ENCODE measurements at places on chromosomes 7 and 10. TPM values are rescaled to one million over a fixed set of nuclear protein-coding genes. Genes with fewer than 3 reads are reported as not detected.

DNA sequence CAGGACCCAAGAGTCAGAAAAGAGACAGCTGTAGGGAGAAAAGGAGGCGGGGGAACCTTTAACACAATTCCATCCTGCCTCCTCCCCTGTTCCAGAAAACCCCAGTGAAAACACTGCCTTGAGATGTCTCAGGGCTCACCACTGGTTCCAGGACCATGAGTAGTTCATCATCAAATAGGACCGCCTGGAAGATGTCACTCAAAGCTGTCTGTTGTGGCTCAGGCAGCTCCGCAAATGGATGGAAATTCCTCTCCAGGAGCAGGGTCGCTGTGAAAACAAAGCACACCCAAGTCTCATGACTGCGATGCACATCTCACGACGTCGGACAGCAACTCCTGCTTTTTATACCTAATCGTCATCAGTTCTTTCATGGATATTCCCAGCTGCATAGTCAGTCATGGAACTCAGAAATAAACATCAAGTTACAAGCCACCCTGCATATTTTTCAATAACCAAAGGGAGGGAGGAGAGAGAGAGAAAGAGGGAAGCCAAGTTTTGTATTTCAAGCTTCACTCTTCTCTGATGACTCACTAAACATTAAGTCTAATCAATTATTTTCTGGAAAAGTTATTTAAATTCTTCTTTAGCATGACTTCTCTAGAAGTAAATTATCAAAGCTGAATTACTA, 49.2 kb downstream of the GSDME start:
- DNase-seq, result no peak

- no peak for DNase-seq
Observed at GRCh38 chr7:75716992-75717626, 21.6 kb downstream of the HIP1 start.

DNA sequence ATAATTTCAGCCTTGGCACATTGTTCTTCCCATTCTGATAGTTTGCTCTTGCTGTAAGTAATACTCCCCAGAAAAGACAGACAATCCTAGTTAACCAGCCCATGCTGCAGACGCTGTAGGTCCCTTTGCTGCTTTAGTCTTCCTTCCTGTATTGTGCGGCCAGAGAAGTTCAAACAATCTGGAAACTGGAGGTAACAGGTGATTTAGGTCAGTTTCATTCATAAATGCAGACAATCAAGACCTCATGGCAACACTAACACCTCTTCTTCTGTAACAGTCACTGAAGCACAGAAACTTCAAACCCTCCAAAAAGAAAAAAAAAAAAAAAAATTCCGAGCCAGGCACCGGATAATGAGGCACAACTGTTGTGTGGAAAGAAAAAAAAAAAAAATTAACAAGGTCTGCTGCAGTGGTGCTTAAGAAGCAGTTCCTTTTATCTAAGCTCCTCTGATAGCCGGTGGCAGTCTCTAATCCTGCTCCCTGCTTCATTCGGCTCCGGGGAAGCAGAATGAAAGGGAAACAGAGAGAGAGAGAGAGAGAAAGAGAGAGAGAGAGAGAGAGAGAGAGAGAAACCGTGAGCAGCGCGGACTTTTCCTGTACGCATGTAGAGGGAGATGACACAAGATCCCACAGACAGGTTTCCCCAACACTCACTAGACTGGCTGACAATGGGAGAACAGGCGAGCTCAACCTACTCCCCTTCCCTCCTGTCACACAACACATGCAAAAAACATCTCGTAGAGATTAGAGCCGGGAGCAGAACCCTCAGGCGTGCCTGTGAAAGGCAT, at the start of gene SEMA3A:
Gene SEMA3A (minus strand): TSS at position 306 of the 788 bp plus-strand sequence. CDS start 203 bp downstream, at position 103.
- no peak for DNase-seq

DNA sequence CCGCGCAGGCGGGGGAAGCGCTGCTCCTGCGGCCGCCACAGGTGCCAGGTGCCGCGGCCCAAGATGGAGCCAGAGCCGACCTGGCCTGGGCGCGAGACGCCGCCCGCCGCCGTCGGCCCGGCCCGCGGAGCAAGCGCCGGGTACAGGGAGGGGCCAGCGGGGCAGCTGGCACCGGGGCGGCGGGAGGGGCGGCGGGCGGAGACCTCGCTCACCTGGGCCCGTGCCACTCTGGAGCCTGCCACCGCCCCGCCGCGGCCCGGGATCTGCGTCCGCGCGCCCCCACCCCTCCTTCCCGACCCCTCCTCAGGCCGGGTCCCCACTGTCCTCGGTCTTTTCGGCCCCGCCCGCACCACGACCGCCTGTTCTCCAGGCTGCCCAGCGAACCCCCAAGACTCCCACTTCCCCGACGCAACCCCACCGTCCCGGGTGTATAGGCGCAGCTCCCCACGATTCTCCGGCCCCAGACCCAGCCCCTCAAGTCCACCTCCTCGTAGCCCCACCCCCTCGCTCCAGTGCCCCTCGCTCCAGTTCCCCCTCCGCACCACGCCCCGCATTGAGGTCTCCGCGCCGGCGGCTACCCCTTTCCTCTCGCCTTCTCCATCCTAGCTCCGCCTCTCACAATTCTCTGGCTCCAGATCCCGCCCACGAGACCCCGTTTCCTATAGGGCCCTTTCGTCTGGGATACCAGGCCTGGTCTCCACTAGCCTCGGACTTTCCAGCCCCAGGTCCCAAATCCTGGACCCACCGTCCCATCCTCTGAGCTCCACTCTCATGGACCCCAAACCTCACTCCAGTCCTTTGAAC, at the start of gene GPRIN2:
Gene GPRIN2 (minus strand): TSS at position 144 of the 804 bp plus-strand sequence. CDS start 5,922 bp downstream, outside the sequence.
- DNase-seq, result no peak

DNA sequence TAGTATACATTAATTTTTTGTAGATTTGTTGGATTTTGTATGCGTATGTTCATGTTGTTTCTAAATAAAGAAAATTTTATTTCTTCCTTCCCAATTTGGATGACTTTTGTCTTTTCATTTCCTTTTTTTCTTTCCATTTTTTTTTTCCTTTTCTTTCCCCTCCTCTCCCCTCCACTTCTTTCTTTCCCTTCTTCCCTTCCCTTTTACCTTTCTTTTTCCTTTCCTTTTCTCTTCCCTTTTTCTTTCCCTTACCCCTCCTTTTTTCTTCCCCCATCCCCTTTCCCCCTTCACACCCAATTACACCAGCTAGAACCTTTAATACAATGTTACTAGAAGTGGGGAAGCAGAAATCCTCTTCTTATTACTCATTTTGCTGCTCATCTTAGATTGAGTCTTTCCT, 6.0 kb downstream of the KIF20B start:
- DNase-seq, result no peak

- no peak for DNase-seq
Observed at GRCh38 chr10:21280037-21280436, 245.4 kb downstream of the SKIDA1 start.

DNA sequence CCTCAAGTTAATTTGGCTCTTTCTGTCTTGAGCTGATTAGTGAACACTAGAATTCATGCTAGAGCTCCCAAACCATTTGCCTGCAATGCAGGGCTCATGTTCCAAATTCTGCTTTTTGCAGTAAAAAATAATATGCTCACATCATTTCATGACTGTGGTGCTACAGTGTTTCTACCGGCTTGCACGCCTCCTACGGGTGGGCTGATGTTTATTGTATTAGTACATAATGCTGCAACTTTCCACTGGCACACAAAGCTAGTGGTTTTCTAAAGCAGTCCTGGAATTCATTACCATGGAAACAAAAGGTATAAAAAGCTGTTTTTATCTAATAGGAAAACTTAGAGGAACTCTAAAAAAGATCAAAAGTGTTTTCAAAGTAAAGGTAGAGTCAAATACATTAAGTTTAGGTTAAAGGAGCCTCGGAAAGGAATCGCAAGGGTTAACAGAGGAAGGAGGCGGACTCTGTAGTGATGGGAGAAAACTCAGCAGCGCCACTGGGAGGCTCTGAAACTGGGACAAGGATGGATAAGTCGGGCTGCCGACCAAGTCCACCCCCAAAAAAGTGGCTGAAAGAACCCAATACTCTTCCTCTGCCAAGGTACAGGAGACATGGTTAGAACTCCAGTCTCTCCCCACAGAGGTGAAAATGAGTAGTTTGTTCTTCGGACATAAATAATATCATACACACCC, 25.9 kb downstream of the GRM8 start:
- no peak for DNase-seq

DNA sequence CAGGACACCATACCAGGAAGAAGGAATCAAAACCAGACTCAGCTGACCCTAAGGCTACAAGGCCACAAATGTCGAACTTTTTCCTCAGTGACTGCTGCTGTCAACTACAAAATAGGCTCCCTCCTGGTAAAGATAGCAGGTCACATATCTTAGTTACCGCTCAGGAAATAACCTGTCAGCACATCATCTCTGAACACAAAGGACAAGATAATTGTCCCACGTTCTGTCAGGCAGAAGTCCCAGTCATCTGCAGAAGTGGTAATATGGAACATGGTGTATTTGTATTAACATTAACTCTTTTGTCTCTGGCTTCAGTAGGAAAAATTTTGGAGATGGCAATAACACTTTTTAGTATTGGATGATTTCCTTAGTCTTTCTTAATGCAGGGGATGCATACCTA, 630.2 kb upstream of the LRRTM3 start:
- no peak for DNase-seq

DNA sequence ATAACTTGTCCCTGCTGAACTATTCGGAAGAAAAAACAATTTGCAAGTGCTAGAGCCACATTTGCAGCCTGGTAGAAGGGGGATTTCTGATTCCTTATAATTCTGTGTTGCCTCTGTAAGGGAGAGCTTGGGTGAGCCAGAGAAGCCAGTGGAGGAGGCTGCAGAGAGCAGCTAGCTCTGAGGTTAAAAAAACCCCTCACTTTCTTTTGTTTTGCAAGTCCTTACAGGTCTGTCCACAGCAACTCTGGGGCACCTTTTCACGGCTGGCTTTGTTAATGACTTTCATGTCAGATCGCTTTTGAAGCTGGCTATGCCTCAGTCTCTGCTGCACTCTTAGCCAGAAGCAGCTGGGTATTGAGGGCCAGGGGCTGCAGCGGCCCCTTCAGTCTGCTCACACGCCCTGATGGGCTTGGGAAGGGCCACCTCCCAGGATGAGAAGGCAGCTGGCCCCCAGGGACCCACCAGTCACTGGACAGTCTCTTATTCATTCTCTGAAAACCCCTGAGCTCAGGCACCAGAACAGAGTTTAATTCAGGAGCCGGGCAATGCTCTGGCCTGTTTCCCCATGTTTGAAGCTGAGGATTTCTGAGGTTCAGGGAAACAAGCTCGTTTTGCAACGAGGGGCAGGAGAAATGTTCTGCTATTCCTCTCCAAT, 30.9 kb downstream of the TRIM8 start:
- no peak for DNase-seq

GRCh38 chr10:127863231-127863825, 29.4 kb downstream of the CLRN3 start:
- DNase-seq, result no peak

DNA sequence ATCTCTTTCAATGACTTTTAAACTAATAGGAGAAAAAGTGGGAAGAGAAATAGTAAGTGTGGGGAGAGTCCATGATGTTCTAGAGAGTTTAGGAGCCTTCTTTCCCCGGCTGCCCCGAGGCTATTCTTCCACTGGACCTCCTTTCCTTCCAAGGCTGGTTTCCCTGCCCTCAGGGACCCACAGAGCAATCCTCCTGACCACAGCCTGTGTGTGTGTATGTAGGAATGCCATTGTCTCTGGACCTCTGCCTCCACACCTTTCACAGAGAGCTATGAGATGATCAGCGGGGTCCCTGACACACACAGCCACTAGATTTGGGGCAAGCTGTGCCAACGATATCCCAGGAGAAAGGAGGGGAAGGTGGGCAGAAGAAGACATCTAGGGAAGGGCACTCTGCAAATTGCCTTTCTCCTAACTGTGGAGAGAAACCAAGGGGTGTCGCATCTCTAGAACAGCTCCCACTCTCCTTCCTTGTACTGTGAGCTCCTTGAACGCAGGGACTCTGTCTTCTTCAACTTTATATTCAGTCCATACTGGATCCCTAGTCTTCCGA, 13.3 kb upstream of the CHCHD3 start:
- DNase-seq, result no peak

DNA sequence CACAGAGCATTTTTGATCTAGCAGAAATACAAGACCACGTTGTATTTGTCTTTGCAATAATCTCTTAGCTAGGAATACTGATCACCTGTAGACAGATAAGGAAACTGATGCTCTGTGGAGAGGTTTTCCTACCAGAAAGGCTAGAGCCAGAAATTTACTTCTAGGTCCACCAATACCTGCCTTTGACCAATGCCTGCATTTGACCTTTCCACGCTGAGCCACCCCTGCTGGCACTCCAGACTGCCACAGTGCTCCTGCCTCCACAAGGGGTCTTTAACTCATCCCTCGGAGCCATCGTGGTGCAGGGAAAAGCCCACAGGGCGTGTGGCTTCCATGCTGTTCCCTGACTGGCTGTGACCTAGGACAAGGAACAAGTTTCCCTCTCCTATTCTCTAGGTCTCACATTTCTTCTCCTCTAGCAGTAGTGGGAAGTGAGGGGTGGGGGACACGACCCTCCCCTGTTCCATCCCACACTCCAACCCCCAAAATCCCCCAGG, 1.5 kb upstream of the ELN start:
- no peak for DNase-seq

GPRIN2 gene
- not detected for total RNA-seq

MKI67 gene
- total RNA-seq, result 16.4 TPM

ECHS1 gene
- 60.3 TPM for total RNA-seq
